NCI-H146 (cell line): ENCODE measurements at places on chromosomes 1 and 21.
A peak's percentile ranks its signal among the peaks of the same experiment; 100 is the strongest.

- DNase-seq = no peak
Observed at GRCh38 chr21:36589352-36589971, 109.5 kb upstream of the SIM2 start.

DNA sequence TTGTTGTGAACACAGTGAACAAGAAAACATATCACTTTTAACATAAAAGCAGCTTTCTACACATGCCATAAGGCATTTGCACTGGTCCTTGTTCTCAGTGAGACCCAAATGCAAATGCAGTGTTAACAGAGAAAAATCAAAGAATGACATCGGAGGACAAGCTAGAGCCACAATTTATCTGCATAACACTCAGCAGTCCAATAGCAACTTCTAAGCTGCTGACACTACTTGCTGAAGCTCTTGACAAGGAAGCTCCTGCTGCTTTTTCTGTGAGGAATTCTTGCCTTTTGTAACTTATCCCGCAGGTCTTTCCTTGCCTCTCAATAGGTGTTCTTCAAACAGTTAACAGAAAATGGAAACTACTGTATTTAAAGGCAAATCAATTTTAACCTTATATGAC is 34.7 kb downstream of the USH2A start:
- DNase-seq = no peak

- no peak for DNase-seq
Observed at GRCh38 chr1:55388960-55389359, 173.8 kb upstream of the USP24 start.

GRCh38 chr1:221227872-221228337 is 348.7 kb downstream of the HLX start:
- DNase-seq = peak; percentile 23

- DNase-seq = no peak
Observed at GRCh38 chr21:37028570-37028969, 22.1 kb downstream of the RIPPLY3 start.

- no peak for DNase-seq
Observed at GRCh38 chr1:152179566-152179965, 20.5 kb upstream of the RPTN start.

DNA sequence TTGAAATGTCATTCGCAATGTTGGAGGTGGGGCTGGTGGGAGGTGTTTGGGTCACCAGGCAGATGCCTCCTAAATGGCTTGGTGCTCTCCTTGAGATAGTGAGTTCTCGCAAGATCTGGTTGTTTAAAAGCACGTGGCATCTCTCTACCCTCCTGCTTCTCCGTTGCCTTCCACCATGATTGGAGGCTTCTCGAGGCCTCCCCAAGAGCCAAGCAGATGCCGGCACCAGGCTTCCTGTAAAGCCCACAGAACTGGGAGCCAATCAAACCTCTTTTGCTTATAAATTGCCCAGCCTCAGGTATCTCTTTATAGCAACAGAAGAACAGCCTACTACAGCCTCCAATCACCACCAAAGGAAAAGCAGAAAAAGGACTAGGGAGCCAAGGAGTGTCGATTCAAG is 80.5 kb downstream of the PDE9A start:
- no peak for DNase-seq
